Germinal center (tissue), 1 donor: ENCODE measurements at places on chromosomes 12 and 14.
A peak's percentile ranks its signal among the peaks of the same experiment; 100 is the strongest.

GRCh38 chr14:94480809-94481208, 4.8 kb upstream of the SERPINA9 start:
- DNase-seq = no peak

- DNase-seq = no peak
Observed at GRCh38 chr12:49667325-49668090, 39.7 kb downstream of the FMNL3 start.

DNA sequence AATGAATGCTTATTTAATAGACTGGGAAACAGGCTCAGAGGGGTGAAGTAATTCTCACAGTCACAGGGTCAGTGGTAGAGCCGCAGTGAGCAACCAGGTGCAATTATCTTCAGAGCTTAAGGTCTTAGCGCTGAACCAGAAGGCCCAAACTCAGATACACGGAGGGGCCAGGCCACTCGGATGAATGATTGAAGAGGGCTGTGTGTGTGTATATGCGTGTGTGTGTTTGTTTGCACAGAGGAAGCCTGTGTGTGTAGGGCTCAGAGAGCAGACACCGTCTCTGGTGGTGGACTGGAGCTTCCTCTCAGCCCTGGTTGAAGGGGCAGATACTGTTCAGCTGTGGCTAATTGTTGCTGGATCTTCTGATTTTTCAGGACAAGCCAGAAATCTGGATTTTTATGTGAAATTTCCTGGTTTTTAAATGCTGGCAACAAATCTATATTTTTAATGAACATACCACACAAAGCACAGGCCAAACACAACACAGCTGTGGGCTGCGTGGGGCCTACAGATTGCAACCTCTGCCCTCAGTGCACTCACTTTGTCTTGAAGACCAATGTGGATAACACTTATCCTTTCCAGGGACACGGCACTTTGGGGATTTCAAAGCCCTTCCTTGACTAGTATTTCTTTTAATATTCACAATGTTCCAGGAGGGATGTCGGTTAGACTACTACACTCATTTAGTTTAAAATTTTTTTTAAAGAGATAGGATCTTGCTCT, 94.5 kb upstream of the NRXN3 start:
- DNase-seq = no peak

DNA sequence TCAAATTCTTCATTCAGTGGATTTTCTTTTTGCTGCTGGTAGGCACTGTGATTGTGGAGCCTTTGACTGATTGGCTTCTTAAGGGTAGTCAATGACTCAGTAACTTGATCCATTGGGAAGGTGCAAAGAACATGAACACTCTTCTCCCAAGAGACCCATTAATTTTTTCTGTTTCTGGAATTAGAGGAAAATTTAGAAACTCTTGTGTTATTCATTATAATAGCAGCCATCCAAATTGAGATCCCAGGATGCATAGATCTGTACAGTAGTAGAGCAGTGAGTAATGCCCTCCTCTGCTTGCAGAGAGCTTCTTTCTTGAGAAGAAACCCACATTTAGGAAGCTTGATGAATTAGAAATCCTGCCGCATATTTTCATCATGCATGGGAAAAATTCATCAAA, 63.9 kb downstream of the MYRFL start:
- DNase-seq = no peak

GRCh38 chr12:38508246-38508645, 191.7 kb downstream of the ALG10B start:
- DNase-seq = no peak

- no peak for DNase-seq
Observed at GRCh38 chr12:132686825-132687210, 324 bp downstream of the POLE start.

GRCh38 chr14:61641914-61642613, 53.2 kb upstream of the HIF1A start:
- no peak for DNase-seq

- DNase-seq = no peak
Observed at GRCh38 chr12:56724701-56724971, 463 bp downstream of the NACA start.

- DNase-seq = peak; percentile 64
Observed at GRCh38 chr14:100654025-100654813, 67.0 kb upstream of the BEGAIN start.

DNA sequence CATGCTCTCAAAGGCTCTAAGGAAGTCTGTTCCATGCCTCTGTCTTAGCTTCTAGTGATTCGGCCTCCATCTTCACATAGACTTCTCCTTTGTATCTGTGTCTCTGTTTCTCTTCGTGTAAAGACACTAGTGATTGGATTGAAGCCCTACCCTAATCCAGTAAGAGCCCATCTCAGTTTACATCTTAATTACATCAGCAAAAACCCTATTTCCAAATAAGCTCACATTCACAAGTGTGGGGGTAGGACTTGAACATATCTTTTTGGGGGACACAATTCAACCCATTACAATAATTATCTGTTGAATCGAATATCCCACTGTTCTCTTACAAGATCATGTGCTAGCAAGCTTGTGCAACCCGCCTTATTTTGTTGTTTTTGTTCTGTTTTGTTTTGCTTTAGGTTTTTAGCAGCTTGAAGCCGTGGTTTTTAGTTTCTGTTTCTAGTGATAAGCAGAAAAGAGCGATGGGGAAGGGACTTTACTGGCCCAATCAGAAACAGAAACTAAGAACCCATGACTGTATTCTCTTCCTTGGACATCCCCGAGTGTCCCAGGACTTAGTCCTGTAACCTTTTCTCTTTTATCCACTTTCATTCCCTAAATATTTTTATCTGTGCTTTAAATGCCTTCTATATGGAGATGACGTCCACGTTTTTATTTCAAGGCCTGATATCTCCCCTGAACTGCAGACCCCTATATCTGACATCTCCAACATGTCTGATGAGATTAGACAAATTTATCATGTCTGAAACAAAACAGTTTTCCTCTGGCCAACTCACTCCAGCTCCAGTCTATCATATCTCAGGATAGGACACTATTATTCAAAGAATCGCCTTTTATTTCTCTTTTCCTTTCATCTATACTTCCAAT, 353.0 kb downstream of the CCDC91 start:
- no peak for DNase-seq

- no peak for DNase-seq
Observed at GRCh38 chr14:103788086-103788485, 59.3 kb downstream of the PPP1R13B start.

DNA sequence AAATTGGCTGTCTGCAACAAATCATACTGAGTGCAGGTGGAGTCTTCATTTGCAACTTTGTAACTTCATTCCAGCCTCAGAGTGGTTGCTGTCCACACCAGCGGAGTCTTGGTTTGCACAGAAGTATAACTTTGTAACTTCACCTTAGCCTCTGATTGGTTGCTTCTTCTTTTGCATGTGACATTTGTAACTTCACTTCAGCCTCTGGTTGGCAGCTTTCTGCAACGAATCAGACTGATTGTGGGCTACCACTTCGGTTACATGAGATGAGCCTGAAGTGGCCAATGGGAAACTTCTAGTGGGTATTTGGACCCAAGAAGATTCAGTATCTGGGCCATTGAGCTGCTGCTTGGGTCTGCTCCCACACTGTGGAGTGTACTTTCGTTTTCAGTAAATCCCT, 17.8 kb downstream of the RASSF8 start:
- DNase-seq = no peak

- DNase-seq = no peak
Observed at GRCh38 chr14:100382106-100382455, 58.9 kb downstream of the SLC25A47 start.

DNA sequence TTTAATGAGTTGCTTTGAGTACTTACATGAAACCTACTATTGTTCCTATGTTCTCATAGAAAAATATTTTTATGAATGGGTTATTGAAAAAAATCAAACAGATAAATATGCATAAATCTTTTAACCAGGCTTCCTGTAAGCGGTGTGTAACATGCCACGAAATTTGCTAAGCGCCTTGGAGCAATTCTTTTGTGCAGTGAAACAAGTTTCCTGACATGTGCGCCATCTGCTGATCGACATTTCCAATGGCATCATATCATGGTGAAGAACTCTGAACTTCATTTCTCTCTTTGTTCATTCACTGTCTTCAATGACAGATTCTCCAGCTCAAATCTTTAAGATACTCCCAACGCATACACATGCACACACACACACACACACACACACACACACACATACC, 145.6 kb upstream of the NAV3 start:
- DNase-seq = peak; percentile 4

DNA sequence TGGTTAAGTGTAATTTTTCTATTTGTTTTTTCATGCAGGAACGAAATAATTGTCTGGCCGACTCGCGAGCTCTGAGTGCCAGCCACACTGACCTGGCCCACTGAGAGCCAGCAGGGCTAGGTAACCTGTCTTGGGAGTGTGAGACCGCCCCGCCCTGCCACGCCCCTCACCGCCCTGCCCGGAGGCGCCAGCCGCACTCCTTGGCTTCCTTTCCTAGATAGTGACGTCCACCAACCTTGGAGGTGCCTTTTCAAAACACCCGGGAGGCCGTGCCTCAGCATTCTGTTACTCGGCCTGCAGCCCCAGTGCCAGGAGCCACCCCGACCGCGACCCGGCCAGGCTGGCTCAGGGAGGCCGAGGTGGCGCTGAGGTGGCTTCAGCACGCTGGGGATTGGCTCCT, 21.7 kb downstream of the XRCC3 start:
- no peak for DNase-seq

GRCh38 chr14:82667006-82667405, 1133.4 kb upstream of the SEL1L start:
- DNase-seq = no peak
